ENCODE measurements at places on chromosomes 16 and 17.

- ATAC-seq: no peak
These were observed 2.3 kb upstream of the SOX9 start for GRCh38 chr17:72118335-72119076.

- ATAC-seq: no peak
These were observed 8.3 kb upstream of the RBFOX1 start for GRCh38 chr16:7324321-7324720.

- no peak for ATAC-seq
These were observed 9.5 kb downstream of the IRF8 start for GRCh38 chr16:85908444-85908843.

GRCh38 chr17:50093246-50093645, 1.9 kb upstream of the PDK2 start:
- ATAC-seq: no peak

GRCh38 chr16:81548876-81549546, 104.4 kb downstream of the CMIP start:
- ATAC-seq: no peak

DNA sequence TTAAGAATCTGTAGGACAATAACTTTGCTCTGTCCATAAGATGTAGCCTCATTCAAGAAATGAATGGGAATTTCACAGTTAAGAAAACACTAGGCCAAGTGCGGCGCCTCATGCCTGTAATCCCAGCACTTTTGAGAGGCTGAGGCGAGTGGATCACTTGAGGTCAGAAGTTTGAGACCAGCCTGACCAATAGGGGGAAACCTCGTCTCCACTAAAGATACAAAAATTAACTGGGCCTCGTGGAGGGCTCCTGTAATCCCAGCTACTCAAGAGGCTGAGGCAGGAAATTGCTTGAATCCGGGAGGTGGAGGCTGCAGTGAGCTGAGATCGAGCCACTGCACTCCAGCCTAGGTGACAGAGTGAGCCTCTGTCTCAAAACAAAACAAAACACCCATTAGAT, 19.9 kb upstream of the RSL1D1 start:
- ATAC-seq: no peak

DNA sequence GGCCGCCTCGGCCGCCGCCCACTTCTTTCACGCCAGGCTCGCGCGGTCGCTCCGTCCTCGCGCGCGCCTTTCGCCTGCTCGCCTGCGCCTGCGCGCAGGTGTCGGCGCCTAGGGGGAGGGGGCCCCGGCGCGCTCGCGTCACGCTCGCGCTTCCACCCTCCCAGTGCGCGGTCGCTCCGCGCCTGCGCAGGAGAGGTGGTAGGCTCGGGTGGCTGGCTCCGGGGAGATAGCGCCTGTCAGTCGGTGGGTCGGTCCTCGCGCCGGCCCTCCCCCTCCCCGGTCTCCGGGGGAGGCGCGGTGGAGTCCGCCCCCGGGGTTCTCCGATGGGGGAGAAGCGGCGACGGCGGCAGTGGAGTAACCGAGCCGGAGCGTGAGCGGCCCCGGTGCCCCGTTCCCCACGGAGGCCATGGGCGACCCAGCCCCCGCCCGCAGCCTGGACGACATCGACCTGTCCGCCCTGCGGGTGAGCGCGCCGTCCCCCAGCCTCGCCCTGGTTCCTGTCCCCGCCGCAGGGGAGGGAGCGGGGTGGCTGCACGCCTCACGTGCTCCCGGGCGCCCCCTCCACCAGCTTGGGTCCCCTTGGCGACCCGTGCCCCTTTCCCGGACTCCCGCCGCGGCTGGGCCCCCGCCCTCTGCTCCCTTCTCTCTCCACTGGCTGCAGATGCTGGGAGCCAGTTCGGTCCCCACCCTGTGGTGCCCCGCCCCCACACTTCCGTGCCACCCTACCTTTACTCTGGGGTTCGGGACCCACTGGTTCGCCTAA, at the start of gene MINK1:
Gene MINK1, plus strand, starts transcription at position 163 of the 763 bp plus-strand sequence. Its CDS starts 244 bp downstream, at position 407.
- ATAC-seq: peak; percentile 99

- ATAC-seq: no peak
These were observed 27.0 kb downstream of the RTN4RL1 start for GRCh38 chr17:1997927-1998742.

GRCh38 chr16:66026211-66026610, 340.3 kb upstream of the CDH5 start:
- no peak for ATAC-seq

DNA sequence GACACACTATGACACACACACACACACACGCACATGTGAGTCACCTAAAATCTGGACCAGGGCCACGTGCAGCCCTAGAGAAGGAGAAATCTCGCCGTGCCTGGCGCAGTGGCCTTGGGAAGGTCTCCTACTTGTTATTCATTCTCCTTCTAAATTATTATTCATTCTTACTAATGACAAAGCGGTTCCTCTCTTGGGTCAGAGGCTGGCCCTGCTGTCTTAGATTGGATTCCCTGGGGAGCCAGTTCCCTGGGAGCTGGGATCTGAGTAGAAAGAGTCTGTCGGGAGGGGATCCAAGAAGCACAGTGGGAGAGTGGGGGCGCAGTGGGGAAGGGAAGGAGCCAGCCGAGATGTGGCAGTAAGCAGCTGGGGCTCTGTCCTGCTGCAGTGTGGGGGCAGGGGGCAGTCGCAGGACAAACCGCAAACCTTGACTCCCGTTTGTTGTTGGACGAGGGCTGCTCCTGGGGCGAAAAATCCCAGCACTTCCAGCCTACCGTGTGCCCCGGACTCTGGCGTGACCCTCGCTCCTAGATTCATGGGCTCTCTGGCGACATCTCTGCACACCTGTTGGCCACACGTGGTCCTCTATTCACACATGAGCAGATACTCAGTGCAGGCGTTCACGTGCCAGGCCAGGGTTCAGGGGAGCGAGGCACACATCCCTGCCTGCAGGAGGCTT, 18.7 kb upstream of the JPH3 start:
- no peak for ATAC-seq

GRCh38 chr16:88835383-88835782, 21.4 kb downstream of the GALNS start:
- ATAC-seq: peak; percentile 69

- no peak for ATAC-seq
These were observed 7.7 kb downstream of the MSL1 start for GRCh38 chr17:40129498-40129897.

GRCh38 chr16:11312718-11313492, 31.8 kb upstream of the PRM1 start:
- ATAC-seq: no peak

GRCh38 chr17:35188111-35188510, 6.1 kb downstream of the SLC35G3 start:
- no peak for ATAC-seq

DNA sequence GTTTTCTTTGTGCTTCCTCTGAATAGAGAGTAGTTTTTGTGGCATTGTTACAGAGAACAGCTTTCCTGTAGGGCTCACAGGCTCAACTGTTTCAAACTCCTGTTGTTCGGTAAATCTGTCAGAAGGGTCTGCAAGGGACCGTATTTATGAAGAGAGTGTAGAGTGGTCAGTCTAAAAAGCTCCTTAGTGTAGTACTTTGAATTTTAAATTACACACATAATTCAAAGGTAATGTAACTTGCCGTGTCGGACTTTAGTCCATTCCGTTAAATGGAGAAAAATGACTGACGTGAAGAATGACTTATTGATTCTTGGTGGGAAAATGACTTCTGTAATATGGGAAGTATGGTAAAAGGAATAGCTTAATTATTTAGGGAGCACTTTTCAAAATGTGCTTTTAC, 190.9 kb downstream of the WWOX start:
- ATAC-seq: no peak

DNA sequence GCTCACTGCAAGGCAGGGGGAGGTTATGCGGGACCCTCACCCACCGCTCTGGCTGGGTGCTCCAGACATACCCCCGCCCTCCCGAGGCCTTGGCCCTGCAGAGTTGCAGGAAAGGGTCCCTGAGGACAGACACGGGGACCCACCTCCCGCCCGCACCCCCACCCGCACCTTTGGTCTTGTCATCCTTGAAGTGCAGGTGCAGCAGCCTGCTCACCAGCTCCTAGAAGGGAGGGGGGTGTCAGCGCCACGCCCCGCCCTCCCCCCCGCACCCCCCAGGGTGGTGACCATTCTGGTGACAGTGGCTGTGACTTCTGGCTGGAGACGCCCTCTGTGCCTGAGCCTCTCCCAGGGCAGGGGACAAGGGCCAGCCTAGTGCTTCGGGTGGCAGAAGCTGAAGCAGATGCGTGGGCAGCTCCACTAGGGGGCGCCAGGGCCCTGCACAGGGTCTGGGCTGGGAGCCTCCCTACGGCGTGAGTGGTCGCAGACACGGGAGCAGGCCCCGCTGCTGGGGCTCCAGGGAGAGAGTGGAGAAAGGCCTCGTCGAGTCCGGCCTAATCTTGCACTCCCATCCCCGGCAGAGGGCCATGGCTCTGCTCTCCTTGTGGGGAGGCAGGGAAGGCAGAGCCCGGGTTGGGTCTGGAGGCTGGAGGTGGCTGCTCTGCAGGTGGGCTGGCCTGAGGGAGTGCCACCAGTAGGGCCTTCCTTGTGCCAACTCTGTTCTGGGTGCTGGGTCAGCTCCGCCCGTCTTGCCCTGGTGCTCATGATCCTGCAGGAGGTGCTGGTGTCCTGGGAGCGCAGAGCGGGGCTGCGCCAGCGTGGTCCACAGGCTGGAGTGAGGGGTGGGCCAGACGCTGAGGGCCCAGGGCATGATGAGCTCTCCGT, 2.7 kb downstream of the CENPX start:
- ATAC-seq: no peak

GRCh38 chr16:30009085-30009862, 1.6 kb downstream of the DOC2A start:
- no peak for ATAC-seq

DNA sequence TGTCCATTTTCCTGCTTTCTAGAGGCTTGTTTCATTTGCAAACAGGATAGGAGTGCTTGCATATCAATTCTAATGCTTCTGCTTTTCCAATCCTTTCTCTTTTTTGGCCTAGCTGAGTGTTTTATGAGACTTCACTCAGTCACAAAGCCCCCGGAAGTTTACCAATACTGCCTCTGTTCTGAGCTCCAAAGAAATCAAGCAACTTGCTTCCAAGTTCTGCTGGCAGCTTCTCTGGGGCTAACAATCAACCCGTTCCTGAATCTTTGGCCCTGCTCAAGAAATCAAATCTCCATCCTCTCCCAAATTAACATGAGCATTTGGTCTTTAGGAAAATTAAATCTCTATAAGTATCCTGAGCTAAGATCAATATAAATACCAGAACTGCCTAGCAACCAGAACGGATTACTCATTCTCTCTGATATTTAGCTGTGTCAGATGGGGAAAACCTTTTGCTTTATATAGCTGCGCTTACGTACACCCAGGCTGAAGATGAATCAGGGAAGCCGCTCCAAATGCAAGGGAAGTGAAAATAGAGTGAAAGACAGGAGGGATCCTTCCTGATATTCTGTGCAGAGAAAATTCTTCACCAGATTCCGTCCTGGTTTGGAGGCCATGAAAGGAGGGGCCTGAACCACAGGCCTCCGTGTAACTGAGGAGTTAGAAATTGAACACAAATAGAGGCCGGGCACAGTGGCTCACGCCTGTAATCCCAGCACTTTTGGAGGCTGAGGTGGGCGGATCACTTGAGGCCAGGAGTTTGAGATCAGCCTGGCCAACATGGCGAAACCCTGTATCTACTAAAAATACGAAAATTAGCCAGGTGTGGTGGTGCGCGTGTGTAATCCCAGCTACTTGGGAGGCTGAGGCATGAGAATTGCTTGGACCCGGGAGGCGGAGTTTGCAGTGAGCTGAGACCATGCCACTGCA, 23.3 kb upstream of the GRB2 start:
- peak; percentile 54 for ATAC-seq

DNA sequence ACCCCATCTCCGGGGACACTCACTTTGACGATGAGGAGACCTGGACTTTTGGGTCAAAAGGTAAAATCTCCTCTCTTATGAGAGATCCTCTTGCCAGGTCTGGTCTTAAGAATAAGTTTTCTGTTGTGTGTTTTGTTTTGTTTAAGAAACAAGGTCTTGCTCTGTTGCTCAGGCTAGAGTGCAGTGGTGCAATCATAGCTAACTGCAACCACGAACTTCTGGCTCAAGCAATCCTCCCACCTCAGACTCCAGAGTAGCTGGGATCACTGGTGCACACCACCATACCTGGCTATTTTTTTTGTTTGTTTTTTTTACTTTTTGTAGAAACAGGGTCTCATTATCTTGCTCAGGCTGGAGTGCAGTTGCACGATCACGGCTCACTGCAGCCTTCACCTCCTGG, 4.1 kb downstream of the MMP25 start:
- no peak for ATAC-seq

DNA sequence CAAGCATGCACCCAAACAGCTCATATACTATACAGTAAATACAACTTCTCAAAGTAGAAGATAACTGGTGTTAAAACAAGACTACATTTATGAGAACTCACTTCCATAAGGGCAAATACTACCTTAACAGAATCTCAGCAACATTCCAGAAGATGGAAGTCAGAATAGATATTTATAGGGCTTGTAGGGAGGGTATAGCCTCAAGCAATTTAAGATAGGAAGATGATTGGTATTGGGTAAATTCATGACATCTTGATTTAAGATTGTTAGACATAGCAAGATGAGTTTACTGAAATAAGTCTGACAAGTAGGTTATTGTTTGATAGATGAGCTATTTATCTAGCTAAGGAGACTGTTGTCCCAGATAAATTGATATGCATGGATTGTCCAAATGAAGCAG, 250.2 kb downstream of the CDH13 start:
- ATAC-seq: no peak

DNA sequence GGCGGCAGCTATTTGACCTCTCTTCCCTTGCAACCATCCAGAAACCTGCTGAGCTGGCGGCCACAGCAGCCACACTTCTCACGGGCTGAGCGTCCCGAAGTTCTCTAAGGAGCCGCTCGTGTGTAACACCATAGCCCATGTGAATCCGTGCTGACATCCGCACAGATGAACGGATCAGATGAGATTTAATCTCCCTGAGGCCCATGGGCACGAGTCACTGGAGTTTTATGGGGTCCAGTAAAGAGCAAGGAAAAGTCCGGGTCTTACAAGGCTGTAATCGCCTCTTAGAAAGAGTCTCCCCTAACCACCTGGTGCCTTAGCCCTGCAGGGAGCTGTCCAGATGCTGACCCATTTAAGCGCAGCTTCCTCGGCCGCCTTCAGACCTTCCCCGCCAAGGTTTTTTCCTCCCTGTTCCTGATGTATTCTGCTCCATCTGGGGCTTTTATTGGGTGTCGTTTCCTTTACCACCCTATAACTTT, 5.5 kb upstream of the CACNG5 start:
- no peak for ATAC-seq
